Daoy (cell line): ENCODE measurements at places on chromosomes 2 and 18.

- DNase-seq: no peak
Observed at GRCh38 chr2:6923319-6923718, 6.1 kb downstream of the RNF144A start.

DNA sequence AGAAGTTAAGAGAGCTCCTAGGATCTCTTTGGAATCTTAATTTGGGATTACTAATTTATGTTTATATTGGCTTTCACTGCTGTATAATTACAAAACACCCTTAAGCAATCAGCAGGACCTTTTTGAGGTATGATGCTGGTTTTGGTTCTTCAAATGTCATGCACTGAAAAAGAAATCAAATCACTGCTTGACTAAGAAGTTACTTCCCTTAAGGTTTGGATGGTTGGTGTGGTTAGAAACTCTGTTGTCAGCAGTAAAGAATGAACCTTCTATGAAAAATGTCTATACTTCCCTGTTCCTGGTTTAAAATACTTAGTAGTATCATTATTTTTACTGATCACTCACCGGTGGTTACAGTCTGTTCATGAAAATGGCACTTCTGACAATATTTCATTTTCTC lies 5.5 kb downstream of the COLEC12 start:
- DNase-seq: no peak

DNA sequence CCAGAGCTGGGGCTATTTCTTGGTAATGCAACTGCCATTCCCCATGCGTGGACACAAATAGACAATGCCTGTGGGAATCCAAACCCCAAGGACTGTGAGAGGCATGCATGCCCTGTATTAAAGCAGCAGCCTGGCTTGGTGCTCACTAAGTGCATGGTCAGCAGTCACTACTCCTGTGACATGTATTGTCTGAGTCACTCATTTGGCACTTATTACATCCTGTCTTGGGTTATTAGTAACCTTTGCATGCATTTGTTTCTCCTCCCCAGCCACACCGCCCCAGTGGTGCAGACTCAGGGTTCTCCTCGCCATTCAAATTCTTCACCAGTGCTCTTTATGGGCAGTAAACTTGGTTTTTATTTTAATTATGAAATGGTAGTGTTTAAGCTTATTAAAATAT lies 30.2 kb downstream of the PRKCE start:
- DNase-seq: peak; percentile 88

- DNase-seq: no peak
Observed at GRCh38 chr2:113091231-113091896, 23.6 kb downstream of the IL1F10 start.

DNA sequence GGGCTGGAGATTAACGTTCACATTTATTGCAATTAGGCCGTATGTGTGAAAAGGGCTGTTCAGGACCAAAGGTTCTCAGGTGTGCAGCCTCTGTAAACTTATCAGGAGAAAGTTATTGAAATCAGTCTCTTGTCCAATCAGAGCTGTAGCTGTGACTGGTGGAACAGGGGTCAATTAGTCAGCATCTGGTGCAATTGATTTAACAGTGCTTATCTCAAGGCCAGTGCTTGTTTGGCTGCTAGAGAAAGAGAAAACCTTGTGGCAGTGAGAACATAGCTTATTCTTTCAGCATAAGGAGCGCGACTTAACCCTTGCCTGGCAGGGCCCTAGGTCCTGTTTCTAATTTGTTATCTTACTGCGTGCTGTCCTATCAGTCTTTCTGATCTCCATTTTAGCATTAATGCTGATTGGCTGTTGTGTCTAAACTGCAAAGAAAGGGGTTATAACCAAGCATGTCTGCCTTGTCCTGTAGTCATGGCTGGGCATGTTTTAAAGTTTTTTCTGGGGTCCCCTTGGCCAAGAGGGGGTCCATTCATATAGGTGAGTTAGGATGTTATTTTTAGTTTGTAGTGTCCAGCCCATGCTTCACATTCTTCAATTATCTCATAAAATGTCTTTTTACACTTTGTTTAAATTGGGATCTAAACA lies 66.4 kb downstream of the CYB5A start:
- DNase-seq: no peak

DNA sequence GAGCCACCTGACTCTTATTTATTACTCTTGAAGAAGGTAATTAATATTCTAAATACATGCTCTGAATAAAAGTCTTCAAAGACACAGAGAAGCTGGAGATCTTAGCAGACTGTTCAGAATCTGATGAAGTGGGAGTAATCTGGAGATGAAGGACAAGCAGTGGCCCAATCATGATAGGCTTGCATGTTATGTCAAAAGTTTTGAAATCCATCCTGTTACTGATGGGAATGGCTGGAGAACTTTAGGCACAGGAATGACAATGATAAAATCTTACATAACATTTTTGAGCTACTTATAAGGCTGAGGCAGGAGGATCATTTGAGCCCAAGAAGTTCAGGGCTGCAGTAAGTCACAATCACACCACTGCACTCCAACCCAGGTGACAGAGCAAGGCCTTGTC lies 2.4 kb upstream of the RIF1 start:
- DNase-seq: no peak

DNA sequence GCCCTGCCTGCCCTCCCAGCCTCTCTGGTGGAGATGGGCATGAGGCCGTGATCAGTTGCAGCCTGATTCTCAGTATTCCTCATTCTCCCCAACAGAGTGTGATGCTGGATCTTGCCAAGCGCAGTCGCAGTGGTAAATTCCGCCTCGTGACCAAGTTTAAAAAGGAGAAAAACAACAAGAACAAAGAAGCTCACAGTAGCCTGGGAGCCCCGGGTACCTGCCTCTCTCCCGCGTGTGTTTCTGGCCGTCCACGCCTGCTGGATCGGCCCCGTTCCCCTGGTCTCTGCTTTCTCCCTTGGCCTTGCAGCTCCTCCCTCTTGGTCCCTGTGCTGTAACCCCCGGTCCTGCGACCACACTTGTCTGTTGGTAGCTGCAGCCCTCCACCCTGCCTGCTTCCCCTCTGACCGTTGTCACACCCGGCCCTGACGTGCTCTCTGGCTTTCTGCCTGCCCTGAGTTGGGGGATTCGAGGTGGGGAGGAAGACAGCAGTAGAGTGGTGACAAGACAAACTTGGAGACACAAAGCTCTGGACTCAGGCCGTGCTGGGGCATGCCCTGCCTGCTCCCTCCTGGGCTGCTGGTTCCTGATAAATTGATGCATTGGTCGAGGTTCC lies 99.5 kb downstream of the USP40 start:
- DNase-seq: no peak

GRCh38 chr2:37642907-37643729 lies 28.3 kb downstream of the CDC42EP3 start:
- no peak for DNase-seq

- DNase-seq: no peak
Observed at GRCh38 chr2:30403592-30404312, 43.3 kb upstream of the LCLAT1 start.

DNA sequence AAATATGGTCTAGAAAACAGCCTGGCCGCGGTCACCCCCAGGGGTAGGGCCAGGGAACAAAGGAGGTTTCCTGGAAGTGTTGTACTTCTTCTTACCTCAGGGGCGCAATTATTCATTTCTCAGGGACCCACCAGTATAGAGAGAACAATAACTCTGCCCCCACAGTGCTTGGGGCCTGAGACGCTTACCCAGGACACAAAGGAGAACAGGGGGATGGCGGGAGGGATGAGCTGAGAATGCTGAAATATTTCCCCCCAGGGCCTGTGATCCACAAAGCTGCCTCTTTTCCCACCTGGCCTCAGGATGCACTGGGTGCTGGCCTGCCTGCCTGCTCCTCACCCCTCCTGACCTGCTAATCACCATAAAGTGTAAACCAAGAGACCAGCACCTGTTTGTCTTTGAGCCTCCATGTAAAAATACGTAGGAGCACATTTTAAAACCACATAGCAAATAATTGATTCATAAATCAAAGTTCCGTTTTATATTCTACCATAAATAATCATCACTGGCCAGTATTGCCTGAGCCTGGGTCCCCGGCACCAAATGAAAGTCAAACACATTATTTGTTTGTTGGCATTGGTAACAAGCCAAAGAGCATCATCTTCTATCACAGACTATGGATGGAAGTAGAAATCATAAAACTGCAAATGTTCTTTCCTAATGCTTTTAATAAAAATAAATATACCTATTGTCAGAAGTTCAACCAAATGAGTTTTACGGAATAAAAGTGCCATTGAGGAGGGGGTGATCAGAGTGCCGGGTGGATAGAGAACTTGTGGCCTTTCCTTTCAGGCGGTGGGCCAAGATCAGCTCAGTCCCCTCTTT lies 67.3 kb upstream of the RMDN2 start:
- DNase-seq: no peak

DNA sequence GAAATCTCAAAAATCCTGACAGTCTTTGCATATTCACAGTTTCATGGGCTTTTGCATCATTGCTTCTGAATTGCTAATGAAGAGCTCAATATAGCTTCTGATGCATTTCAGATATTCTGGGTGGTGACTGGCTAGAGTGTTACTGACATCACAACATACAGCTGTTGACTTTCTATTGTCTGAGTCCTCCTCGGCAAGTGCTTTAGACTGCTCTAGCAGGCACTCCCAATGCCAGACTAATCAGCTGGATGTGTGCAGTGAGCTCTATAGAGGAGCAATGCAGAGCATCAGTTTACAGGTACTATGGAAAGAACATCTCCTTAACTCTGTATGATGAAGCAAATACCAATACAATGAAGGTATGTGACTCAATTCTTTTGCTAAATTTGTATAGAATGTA lies 54.9 kb downstream of the R3HDM1 start:
- no peak for DNase-seq

DNA sequence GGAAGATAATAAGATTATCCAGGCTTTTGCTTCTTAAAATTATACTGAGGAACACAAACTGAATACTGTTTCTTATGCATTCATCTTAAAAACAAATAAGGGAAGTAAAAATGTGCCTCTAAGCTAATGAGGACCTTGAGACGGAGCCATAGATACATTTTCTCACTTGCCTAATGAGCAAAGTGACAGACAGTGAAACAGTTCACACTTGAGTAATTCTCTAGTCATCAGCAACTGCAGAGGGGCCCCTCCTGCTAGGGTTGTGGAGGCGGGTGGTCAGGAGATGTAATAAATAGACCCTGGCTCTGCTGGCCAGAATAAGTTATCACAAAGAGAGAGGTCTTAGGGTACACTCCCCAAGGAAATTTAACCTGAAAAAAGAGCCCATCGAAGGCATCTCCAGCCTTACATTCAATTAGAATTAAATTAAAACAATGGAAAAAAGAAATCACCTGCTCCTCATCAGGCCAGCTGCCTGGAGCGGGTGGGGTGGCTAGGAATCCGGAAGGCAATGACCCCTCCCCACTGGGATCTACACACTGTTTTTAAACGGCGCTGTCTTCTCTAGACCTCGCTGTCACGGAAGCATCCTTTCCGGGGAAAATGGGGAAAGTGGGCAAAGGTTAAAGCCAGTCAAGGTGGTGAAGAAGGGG lies 32.6 kb upstream of the INSIG2 start:
- DNase-seq: no peak

DNA sequence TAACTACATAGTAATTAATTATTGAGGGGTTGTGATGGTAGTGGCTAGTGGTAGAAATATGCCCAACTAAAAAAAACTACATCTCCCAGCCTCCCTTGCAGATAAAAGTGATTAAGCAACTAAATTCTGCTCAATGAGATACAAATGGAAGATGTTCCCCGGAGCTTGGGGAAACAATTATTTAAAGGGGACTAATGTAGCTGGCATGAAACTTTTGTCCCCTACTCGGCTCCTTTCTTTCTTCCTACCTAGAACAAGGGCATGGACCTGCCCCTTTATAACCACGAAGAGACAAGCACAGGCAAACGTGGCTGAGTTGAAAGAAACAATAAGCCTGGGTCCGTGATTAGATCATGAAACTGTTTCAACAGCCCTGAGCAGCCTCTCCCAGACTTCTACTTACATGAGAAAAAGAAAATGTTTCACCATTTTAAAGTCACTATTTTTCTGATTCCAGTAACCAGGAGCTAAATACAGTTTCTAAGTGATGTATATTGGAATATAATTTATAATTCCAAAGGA lies 236.9 kb downstream of the SCG2 start:
- no peak for DNase-seq

GRCh38 chr2:203830304-203831055 lies 37.1 kb upstream of the CTLA4 start:
- DNase-seq: no peak

GRCh38 chr2:58376592-58376991 lies 135.5 kb upstream of the FANCL start:
- DNase-seq: peak; percentile 6

- no peak for DNase-seq
Observed at GRCh38 chr2:117760916-117761315, 53.6 kb upstream of the DDX18 start.

- DNase-seq: no peak
Observed at GRCh38 chr2:133810559-133810958, 242.3 kb upstream of the NCKAP5 start.

DNA sequence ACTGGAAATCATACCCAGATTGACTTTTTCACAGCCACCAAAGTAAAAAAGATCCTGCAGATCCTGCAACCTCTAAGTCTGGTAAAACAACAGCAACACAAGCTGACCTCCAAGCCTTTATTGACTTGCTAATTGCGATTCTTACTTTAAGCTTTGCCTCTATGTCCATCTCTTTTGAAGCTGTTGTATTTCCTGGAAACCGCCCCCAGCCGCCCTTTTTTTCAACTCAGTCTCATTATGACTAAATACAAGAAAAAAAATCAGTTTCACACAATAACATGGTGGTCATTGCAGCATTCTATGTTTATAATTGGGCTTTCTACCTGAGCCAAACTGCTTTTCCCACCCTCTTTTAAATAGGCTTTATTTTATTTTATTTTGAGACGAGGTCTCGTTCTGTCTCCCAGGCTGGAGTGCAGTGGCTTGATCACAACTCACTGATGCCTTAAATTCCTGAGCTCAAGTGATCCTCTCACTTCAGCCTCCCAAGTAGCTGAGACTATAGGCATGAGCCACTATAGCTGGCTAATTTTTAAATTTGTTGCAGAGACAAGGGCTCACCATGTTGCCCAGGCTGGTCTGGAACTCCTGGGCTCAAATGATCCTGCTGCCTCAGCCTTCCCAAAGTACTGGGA lies 76.2 kb downstream of the MOGAT1 start:
- DNase-seq: no peak

GRCh38 chr2:157587576-157587975 lies 41.1 kb downstream of the ACVR1C start:
- no peak for DNase-seq

- peak; percentile 36 for DNase-seq
Observed at GRCh38 chr2:32591669-32592463, 36.0 kb upstream of the TTC27 start.
